ENCODE measurements at places on chromosomes 1 and 21.

GRCh38 chr1:89556726-89557444, 32.3 kb downstream of the LRRC8B start:
- DNase-seq = no peak

- peak; percentile 12 for DNase-seq
These were observed at the start of gene HMCN1 for GRCh38 chr1:185733818-185734735. TSS of gene HMCN1 (plus strand) at chr1:185734391. CDS start at chr1:185734780, 389 bp downstream.

DNA sequence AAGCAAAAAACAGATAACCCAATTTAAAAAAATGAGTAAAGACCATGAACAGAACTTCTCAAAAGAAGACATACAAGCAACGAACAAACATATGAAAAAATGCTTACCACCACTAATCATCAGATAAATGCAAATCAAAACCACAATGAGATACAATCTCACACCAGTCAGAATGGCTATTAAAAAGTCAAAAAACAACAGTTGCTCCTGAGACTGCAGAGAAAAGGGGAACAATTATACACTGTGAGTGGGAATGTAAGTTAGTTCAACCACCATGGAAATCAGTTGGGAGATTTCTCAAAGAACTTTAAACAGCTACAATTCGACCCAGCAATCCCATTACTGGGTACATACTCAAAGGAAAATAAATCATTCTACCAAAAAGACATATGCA, 131.6 kb downstream of the PTGER3 start:
- DNase-seq = no peak

DNA sequence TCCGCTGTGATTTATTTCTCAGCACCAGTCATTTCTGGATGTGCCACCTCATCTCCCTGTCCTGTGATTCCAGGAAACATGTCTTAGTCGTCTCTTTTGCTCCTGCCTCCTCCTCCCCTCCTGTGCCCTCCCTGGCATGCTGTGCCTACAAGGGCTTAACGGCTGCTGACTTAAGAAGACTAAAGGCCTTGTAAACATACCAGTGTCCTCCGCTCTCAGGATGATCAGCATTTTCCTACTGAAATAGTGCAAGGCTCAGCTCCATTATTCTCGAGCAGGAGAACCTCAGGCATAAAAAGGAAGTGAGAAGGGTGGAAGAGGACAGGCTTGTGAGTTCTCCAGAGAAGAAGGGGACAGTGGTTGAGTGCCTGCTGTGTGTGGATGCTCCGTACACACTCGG, 61.6 kb upstream of the RUNX3 start:
- no peak for DNase-seq

DNA sequence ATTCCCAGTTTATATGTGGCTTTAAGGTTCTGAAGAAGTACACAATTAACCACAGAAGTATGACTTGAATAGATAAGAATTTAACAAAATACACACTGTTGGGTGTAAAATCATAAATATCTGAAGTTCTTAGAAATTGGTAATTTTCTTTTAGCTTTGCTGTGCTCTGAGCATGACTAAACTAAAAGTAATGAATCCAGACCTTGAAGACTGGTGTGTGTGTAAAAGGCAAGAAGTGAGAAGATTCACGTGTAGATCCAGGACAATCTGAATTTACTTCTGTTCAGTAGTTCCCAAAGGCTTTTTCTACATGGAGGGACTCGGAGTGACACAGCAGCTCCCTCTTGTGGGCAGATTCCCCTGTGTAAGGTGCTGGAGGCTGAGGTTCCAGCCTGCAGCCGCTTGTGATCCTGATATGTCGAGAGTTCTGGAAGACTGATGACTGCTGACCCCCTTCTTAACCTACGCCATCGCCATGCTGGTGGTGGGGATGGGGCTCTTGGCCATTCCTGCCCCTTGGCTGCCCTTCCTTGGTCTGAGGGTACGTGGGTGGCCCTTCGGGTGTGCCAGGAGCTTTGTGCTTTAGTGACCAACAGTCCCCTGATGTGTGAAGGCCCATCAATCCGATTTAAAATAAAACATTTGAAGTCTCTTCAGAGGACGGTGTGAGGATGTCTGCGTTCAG, 62.7 kb downstream of the ADARB1 start:
- peak; percentile 87 for DNase-seq
